Neural progenitor cell (in vitro differentiated cells): ENCODE measurements at places on chromosomes 7 and 10. TPM values are rescaled to one million over a fixed set of nuclear protein-coding genes. Genes with fewer than 3 reads are reported as not detected.
A peak's percentile ranks its signal among the peaks of the same experiment; 100 is the strongest.

DNA sequence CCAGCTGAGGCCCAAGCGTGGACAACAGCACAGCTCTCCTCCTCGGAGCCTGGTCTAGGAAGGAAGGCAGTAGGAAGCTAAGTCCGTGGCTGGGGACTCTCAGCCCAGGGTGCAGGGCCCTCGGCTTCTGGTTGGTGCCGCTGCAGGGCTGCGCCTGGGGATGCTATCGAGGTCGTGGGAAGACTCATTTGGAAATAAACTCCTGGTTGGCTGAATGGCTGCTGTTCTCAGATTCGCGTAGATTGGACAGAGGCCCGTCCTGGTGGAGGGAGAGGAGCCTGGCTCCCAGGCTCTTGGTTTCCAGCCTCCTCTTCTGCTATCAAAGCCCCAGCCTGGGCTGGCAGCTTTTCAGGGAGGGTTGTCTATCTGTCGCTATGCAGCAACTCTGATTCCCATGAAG lies 152.6 kb upstream of the FZD8 start:
- DNase-seq = no peak

- DNase-seq = peak; percentile 70
Observed at GRCh38 chr10:104350127-104350635, 3.5 kb upstream of the CFAP58 start.

DNA sequence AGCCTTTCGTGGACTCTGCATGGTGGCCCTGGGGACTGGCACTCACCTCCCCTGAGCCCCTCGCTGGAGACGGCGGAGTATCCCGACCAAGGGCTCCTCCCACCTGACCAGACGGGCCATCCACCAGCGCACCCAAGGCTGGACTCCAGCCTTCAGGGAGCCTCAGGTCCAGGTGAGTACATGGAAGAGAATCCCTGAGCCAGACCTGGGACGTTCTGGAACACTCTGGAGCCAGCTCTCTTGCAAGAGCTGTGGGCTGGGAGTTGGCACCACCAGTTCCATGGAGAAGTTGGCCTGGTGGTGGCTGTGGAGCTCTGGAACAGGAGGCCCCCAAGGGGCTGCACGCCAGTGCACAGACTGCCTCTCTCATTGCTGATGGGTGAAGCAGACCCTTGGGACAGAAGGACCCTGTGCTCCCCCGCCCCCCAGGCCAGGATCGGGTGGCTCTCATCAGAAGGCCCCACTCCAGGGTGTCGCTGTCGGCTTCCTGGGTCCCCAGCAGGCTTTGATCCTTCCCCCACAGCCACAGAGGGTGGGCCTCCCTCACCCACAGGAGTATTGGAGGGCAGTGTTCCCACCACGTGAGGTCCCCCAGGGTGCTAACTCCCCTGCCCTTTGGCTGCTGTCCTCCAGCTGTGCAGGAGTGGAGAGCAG lies 189.9 kb downstream of the EBF3 start:
- DNase-seq = no peak

DNA sequence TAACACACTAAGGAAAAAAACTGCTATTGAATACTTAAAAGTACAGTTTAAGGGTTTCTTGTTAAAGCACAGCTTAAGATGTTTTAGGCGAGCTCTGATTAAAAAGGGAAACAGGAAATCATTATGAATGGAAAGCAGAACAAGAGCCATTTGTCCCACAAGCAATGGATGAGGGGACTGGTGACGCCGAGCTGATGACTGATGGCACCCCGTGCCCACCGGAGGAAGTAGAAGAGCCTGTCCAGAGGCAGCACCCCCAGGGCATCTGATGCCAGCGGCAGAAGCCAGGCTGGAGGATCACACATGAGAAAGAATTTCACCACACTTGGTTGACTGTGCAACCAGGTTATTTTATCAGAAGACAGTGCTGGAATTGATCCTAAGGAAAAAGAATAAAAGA lies 15.0 kb upstream of the INSIG1 start:
- DNase-seq = no peak

TMEM213 gene
- not detected in 2 replicates for total RNA-seq

CRTAC1 gene
- 0.30 and 0.77 TPM in 2 replicates for total RNA-seq

COL26A1 gene
- 26.7 and 80.0 TPM in 2 replicates for total RNA-seq

DNA sequence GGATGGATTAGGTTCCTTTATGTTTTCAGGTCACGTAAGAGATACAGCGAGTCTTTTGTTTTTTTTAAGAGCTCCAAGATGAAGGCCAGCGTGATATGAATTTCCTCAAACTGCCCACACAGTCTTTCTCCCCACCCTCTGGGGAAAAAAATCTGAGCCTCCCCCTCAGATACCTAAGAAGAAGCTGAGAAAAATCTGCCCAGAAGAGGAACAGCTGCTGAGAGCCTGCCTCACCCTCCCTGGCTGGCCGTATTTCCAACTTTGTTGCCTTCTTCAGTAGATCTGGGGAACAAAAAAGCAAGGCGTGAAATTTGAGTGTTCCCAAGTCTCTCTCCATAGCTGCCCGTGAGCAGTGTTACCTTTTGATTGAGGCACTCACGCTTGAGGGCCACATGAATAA lies 208.1 kb downstream of the KIAA1217 start:
- DNase-seq = no peak
